ENCODE measurements at places on chromosomes 16 and 17.
A peak's percentile ranks its signal among the peaks of the same experiment; 100 is the strongest.

GRCh38 chr17:38539386-38539785, 66.4 kb downstream of the SRCIN1 start:
- DNase-seq = no peak

DNA sequence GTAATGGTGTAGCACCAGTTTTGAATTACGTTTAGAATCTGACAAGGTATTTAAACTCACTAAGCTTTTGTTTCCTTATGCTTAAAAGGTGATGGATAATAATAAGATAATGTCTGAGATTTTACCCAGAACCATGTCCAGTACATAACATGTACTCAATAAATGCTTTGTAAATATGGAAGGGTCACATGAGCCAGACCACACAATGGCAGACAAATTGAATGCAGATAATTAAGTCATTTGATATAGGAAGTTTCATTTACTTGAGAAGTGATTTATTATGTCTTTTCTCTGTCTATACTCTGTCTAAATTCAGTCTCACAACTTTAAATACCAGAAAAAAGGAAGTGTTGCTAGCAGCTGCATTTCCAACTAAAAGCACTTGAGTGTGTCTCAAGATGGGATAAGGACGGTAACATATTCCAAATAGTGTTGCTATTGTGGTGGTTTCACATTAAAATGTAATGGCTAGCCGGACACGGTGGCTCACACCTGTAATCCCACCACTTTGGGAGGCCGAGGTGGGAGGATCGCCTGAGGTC, 52.5 kb upstream of the DHX40 start:
- no peak for DNase-seq

DNA sequence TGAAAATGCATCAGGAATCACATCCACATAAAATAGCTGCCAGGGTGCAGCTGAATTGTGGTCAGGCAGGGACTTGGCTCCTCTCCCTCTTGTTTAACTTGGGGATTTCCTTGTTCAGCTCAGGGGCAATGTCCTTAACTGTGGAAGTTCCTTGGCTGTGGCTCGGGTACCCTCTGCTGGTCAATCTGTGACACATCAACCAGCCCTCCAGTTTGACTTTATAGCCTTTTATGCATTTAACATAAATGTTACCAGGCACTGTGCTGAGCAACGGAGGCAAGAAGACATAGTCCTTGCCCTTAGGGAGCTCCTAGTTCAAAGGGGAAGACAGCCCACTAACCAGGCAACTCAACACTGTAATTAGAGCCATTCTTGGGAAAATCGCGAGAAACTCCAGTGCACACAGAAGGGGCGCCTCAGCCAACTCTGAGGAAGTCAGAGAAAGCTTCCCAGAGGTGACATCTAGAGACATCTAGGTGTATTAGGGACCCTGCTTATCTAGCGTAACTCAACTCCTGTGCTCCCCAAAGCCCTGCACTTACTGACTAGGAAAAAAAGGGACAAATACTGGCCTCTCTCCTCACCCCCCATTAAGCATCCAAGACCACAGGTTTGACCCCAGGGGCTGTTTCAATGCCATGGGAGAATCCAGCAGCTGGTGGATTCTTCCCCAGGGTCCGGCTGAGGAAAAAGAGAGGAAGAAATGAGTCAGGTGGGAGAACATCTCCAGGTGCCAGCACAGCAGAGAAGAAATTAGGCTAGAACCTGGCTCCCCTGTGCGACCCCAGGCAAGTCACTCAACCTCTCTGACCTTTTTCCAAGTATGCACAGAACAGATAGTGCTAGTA, 17.3 kb upstream of the EEF2K start:
- DNase-seq = peak; percentile 24

DNA sequence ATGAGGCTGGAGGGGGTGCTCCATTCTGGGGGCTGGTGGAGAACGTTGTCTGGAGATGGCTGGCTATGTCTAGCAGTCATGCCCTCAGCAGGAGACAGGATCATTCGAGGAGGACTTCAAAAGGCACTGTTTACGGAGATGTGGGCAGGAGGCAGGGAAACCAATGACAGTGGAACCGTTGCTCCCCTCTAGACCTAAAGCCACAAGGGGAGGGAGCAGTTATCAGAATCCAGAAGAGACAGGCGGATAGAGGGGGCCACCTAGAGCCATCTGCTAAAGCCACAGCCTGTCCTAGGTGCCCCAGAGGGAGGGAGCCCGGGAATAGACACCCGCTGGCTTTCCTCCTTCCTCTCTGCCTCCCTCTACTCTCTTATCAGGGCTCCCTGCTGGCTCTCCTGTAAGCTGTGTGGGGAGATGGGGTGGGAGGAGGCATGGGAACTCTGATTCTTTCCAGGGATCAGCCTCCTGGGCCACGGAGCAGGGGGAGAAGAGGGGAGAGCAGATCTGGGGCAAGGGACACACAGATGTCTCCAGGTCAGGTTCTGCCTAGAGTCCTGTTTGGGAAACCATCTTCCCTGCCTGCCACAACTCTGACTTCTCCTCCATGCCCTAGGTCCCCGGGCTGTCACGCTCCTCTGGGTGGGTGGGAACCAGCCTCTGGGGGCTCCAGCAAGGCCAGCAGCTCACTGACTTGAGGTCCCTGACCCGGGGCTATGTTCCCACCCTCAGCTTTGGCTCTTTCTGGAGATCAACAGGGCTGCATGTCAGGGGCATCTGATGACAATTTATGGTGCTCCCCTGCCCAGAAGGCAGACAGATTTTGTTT, 42.3 kb downstream of the IRX3 start:
- DNase-seq = no peak

GRCh38 chr17:20191056-20191455, 181.9 kb downstream of the SPECC1 start:
- no peak for DNase-seq

GRCh38 chr16:2091547-2092255, 43.9 kb downstream of the TSC2 start:
- DNase-seq = no peak

DNA sequence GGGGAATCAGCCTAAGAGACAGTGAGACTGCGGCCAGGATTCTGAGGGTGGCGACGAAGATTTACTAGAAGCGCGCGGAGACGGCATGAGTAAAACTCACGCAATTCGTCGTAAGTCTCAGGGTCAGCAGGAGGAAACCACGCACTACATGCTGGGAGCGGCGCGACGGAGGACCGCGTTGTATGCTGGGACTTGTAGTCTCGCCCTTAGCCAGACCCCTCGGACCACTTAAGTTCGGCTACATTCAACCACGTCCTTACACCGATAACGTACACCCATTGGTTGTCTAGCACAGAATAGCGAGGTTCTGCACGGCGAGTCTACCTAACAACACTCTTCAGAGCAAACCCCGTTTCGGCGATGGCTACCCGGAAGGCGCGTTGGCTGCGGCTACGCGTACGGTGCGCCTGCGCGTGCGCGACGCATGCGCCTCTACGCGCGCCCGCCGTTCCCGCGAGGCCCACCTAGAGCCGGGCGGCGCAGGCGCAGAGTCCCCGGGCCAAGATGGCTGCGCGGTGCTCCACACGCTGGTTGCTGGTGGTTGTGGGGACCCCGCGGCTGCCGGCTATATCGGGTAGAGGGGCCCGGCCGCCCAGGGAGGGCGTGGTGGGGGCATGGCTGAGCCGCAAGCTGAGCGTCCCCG, at the start of gene DNAJA3:
DNAJA3 (plus strand) TSS at position 491 of the 643 bp plus-strand sequence; CDS start at position 505, 14 bp downstream.
- peak; percentile 90 for DNase-seq

DNA sequence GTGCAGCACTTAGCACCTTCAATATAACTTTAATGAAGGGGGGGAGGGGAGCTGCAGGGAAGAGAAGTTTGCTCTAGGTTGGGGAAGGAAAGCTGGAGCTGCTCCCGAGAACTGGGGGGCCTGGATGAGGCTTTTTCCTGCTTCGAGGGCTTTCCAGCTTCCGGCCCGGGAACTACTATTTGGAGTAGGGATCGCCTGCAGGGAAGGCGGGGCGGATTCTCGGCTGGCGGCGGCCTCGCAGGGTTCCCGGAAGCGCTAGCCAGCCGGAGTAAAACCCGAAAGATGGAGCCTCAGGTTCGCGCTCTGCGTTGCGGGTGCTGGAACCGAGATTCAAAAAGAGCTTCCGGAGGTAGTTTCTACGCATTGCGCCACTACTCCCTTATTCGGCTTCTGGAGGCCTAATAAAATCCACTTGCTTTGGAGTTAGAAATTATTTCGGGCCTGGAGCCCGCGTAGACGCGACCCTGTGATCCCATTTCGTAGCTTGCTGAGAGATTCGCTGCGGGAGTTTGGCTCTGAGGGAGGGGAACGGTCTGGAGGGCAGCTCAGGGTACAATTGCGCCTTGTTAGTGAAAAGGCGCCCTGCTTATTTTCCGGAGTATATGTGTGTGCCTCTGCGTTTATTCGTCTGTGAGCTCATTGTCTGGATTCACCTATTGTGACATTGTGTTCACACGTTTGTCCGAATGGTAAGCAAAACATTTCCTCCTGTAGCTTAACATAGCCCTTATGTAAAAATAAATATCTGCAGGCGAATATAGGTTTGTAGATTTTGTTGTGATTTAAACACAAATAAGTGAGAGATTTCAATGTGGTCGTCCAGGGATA, 652 bp downstream of the PRAC2 start:
- DNase-seq = no peak

- no peak for DNase-seq
Observed at GRCh38 chr16:8989099-8989878, 25.6 kb upstream of the USP7 start.

DNA sequence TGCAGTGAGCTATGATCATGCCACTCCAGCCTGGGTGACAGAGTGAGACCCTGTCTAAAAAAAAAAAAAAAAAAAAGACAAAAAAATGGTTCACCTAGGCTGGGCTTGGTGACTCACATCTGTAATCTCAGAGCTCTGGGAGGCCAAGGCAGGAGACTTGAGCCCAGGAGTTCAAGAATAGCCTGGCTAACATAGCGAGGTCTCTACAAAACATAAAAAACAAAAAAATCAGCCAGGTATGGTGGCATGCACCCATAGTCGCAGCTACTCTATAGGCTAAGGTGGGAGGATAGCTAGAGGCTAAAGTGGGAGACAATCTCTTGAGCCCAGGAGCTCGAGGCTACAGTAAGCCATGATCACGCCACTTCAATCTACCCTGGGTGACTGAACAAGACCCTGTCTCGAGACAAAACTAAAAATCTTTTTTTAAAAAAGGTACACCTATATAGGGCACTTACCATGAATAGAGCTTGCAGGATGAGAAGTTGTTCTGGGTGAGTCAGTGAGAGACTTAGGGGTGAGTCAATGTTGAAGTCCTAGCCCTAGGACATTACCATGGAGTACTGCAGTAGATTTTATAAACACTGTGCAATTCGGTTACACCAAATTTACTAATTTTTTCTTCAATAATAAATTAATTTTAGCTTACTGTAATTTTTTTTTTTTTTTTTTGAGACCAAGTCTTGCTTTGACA, 19.0 kb downstream of the USP32 start:
- DNase-seq = no peak

DNA sequence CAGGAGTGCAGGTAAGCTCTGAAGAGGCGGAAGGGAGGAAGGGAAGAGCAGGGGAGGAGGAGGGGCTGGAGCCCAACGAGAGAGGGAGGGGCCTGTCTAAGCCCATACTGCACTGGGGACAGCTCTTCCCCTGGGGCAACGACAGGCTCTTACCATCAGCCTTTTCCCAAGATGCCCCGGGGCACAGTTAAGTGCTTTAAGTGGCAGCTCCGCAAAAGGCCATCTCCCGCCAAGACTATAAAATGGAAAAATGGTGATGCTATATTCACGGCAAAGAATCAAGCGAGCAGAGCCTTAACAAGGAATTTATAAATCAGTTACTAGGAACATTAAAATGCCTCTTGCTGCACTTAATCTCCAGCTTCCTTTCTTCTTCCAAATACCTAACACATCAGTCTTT, 110.2 kb upstream of the NLRP1 start:
- DNase-seq = no peak

GRCh38 chr16:11743308-11744074, 834 bp upstream of the TXNDC11 start:
- no peak for DNase-seq

GRCh38 chr16:68961778-68962402, 118.6 kb downstream of the TANGO6 start:
- no peak for DNase-seq

DNA sequence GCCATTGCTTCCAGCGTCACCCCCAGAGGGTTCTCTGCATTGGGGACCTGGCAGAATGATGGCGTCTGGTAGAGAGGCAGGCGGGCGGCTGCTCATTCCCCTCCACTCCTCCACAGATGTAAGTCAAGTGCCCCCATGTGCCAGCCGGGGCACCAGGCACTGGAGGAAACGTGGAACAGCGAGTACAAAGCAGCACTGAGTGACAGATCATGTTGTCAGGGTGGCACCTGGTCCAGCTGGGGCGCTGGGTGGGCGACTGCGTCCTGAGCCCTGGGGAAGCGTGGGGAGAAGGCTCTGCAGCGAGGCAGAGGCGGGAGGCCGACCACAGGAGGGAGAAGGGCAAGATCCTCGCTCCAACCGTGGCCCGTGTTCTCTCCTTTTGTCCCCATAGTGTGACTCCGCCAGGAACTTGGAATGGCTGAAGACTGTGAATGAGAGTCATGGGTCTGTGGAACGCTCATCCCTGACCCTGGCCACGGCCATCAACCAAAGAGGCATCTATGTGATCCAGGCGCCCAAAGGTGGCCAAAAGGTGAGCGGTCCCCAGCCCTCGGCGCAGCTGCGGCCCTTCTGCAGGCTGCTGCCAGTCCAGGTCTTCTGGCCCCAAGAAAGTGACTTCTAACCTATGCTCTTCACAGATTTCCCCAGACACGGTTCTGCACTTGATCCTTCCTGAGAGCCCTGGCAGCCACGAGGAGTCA, 76.7 kb downstream of the RNF213 start:
- no peak for DNase-seq

- DNase-seq = no peak
Observed at GRCh38 chr16:90035902-90036301, 16.6 kb upstream of the DBNDD1 start.

- DNase-seq = no peak
Observed at GRCh38 chr17:69723741-69724140, 309.2 kb downstream of the MAP2K6 start.

DNA sequence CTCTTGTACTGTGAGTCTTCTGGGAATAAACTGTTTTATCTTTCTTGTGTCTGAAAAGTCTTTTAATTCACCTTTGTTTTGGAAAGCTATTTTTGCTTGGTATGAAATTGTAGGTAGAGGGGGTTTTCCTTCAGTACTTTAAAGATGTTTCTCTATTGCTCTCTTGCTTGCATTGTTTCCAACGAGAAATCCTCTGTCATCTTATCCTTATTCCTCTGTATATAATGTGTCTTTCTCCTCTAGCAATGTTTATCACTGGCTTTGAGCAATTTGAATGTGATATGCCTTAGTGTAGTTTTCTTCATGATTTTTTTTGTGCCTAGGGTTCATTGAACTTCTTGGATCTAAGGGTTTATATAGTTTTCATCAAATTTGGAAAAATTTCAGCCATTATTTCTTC, 96.3 kb downstream of the CDK5R1 start:
- no peak for DNase-seq

DNA sequence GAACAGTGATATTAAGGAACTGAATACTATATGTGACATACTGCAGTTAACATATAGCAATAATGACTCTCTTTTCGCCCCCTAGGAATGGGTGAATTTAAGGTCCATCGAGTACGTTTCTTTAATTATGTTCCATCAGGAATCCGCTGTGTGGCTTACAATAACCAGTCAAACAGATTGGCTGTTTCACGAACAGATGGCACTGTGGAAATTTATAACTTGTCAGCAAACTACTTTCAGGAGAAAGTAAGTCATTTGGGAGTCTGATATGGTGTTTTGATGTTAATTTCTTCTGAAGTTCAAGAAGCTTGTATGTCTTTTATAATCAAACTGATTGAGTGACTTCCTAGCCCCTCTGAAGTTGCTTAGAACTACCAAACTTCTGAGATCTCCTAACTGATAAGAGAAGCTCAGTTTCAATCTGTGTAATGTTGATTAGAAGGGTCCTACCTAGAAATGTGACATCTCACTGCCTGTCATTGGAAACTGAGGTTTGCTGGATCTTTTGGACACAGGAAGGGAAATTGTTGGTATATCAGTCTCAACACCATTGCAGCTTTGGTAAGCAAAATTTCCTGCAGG, 1.0 kb downstream of the UTP4 start:
- no peak for DNase-seq

All from posterior cingulate gyrus (tissue), 11 donors.